ENCODE measurements at places on chromosomes 1 and 21.

DNA sequence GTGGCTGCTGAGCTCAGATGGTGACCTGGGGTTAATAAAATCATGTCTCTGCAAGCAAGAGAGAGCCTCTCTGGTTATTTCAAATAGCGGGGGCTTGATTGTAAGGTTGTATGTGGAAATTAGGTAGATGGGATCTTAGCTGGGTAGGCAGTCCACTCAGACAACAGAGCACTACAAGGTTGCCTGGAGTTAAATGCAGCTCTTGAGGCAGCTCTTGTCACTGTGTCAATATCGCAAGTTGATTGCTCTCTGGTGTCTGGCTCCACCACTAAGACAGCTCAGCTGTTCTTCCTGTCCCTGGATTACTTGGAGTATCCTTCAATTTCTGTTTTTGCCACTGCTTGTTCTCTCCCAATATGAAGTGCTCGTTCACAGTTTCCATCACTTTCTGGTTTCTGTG, 93.8 kb downstream of the C21orf91 start:
- no peak for DNase-seq

GRCh38 chr21:45413922-45414321, 9.0 kb downstream of the COL18A1 start:
- no peak for DNase-seq

- DNase-seq = no peak
Observed at GRCh38 chr1:161706482-161707347, at the start of gene FCRLA. Gene FCRLA (plus strand): TSS chr1:161707229. CDS start chr1:161707265, 36 bp downstream.

- DNase-seq = no peak
Observed at GRCh38 chr1:245188403-245188802, 33.6 kb downstream of the KIF26B start.

- DNase-seq = no peak
Observed at GRCh38 chr1:178093494-178093950, 382 bp upstream of the RASAL2 start.

GRCh38 chr1:147771226-147772125, 11.1 kb upstream of the GJA5 start:
- DNase-seq = no peak

- no peak for DNase-seq
Observed at GRCh38 chr1:6918186-6918924, 133.1 kb downstream of the CAMTA1 start.

DNA sequence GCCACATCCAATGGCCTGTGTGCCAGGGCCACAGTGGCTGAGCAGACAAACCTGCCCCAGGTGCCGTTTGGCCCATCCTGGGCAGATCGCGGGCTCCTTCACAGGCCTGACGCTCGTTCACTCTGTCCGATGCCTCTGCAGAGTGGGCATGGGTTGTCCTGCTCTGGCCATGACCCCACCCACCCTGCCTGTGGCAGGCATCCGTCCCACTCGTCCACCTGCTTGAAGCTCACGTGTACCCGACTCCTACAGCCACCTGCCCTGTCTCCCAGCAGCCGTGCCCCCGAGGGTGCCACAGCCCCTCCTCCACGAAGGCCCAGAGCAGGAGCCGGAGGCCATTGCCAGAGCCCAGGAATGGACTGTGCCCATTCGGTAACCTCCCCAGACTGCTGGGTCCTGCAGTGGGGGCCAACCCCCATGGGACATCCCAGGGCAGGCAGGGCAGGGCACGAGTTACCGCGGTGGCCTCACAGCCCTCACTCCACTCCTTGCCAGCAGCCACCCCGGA, 41.9 kb downstream of the TRIM11 start:
- DNase-seq = no peak

DNA sequence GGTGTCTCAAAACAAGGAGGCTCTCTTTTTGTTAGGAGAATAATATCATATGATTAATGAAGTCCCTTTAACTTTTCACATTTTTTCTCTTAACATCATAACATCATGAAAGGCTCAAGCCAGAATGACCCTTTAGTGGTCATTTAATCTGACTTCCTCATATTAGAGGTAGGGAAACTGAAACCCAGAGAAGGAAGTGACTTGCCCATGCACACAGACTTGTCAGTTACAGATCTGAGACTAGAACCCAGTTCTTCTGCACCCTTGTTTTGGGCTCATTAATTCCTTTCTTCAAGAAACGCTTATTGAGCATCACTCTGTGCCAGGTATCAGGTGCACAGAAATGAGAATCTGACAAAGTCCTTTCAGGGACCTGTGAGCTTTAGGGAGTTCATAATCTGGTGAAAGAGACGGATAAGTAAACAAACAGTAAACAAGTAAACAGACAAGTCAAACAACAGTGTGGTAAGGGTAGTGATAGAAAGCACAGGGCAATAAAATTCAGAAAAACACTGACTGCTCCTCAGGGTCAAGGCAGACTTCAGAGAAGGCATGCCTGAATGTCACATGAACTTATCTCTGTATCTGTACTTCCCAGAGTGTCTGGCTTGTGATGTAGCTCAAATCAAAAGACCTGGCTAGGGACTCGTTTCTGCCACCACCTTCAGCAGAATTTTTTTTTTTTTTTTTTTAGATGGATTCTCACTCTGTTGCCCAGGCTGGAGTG, 38.3 kb upstream of the OSBPL9 start:
- no peak for DNase-seq

DNA sequence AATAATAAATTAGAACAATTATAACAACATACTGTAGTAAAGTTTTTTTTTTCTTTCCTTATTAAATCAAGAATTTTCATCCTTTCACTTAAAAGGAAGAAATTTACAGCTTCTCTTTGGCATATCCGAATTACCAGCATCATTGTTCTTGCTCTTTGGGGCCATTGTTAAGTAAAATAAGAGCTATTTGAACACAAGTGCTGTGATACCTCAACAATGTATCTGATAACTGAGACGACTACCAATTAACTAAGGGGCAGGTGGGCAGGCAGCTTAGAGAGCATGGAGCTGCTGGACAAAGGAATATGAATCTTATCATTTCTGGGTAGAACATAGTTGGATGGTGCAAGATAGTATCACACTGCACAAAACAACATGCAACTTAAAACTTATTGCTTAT, 719.9 kb upstream of the TMPRSS15 start:
- no peak for DNase-seq

All from activated naive CD4-positive, alpha-beta T cell (primary cell).